ENCODE measurements at places on chromosomes 6 and 20. TPM values are rescaled to one million over a fixed set of nuclear protein-coding genes. Genes with fewer than 3 reads are reported as not detected.

Gene ZC3H12D
- total RNA-seq: 50.7 TPM

Gene CAGE1
- 0.94 TPM for total RNA-seq

Gene BPIFB4
- not detected for total RNA-seq

Gene FOXQ1
- not detected for total RNA-seq

Gene GSTA2
- not detected for total RNA-seq

Gene TNFRSF6B
- total RNA-seq: not detected

Gene NPEPL1
- total RNA-seq: 25.5 TPM

Gene CTNNBL1
- 19.4 TPM for total RNA-seq

Gene SNAP91
- not detected for total RNA-seq

Gene RAET1G
- not detected for total RNA-seq

Gene RAET1L
- 0.10 TPM for total RNA-seq

Gene PKHD1
- under 0.01 TPM for total RNA-seq

Gene NRSN1
- total RNA-seq: not detected

Gene MLIP
- not detected for total RNA-seq

Gene CFAP61
- total RNA-seq: not detected

All from mononuclear cell (primary cell).